A549 treated with RU486 at 1 μM for 4 hours (cell line): ENCODE measurements at places on chromosomes 6 and 20. TPM values are rescaled to one million over a fixed set of nuclear protein-coding genes. Genes with fewer than 3 reads are reported as not detected.

OR2H1 gene
- not detected in 5 replicates for total RNA-seq

SLC17A1 gene
- total RNA-seq, result 0.08 to 0.10 TPM in 2 of 5 replicates, not detected in the others

MED20 gene
- total RNA-seq, result 11.0 to 15.6 TPM (median 13.0 TPM) in 5 replicates

SIRPG gene
- not detected in 5 replicates for total RNA-seq

CNKSR3 gene
- 5.1 to 6.7 TPM (median 5.4 TPM) in 5 replicates for total RNA-seq

DHX16 gene
- total RNA-seq, result 26.8 to 31.1 TPM (median 28.9 TPM) in 5 replicates

PI16 gene
- not detected in 5 replicates for total RNA-seq

SMLR1 gene
- not detected in 5 replicates for total RNA-seq
